Renal pelvis (tissue), 12 donors: ENCODE measurements at places on chromosomes 16 and 17. TPM values are rescaled to one million over a fixed set of nuclear protein-coding genes. Genes with fewer than 3 reads are reported as not detected.

The CD300H gene
- not detected for polyA plus RNA-seq

DNA sequence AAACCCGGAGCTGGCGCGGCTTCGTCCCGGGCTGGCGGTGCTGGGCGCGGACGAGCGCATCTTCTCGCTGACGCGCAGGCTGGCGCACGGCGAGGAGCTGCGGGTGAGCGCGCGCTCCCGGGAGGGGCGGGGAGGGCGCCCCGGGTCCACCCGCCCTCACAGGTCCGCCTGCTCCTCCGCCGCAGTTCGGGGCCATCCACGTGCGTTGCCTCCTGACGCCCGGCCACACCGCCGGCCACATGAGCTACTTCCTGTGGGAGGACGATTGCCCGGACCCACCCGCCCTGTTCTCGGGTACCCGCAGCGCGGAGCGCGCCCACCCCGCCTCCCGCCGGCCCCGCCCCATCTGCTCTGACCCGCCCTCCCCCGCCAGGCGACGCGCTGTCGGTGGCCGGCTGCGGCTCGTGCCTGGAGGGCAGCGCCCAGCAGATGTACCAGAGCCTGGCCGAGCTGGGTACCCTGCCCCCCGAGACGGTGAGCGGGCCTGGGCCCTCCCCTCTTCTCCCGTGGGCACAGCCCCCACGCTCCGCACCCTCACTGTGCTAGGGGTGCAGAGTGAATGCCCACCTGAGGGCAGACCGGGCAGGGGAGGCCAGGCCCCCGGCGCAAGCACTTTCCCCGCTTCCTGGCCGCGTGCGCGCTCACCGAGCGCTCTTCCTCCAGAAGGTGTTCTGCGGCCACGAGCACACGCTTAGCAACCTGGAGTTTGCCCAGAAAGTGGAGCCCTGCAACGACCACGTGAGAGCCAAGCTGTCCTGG, 1.4 kb downstream of the HAGHL start:
- no peak for DNase-seq

The SGCA gene
- polyA plus RNA-seq = 1.7 TPM

GRCh38 chr17:63279498-63280230, 166.4 kb downstream of the CYB561 start:
- DNase-seq = no peak

DNA sequence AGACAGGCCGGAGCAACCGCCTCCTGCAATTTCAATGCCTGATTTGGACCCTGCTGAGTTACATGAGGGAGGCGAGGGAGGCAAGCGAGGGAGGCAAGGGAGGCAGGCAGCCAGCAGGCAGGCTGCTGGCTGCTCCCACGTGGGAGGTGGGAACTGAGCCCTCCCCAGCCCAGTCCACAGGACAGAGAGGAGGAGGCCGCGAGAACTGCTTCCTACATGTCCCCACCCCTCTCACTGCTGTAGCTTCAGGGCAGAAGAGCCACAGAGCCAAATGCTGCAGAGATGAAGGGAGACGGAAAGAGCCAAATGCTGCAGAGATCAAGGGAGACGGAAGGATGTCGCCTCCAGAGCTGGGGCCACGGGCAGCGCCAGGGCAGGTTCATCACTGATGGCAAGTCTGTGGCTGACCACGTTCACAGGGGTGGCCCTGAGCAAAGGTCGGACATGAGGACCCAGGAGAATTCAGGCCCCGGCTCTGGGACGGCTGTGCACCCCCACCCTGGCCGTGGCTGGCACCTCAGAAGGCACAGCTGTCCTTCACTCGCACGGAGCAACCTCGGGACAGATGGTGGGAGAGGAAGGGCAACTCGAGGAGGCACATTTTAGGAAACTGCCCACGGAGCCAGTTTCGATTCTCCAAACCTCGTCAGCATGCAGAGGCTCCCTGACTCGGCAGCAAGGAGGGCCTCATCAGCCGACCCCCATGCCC, 21.5 kb downstream of the RPH3AL start:
- DNase-seq = no peak

- DNase-seq = no peak
Observed at GRCh38 chr17:83067718-83068261, 11.6 kb upstream of the METRNL start.

The KRT9 gene
- not detected for polyA plus RNA-seq

The TSPAN10 gene
- polyA plus RNA-seq = 7.0 TPM

The PRSS36 gene
- 1.7 TPM for polyA plus RNA-seq

The PTX4 gene
- not detected for polyA plus RNA-seq

DNA sequence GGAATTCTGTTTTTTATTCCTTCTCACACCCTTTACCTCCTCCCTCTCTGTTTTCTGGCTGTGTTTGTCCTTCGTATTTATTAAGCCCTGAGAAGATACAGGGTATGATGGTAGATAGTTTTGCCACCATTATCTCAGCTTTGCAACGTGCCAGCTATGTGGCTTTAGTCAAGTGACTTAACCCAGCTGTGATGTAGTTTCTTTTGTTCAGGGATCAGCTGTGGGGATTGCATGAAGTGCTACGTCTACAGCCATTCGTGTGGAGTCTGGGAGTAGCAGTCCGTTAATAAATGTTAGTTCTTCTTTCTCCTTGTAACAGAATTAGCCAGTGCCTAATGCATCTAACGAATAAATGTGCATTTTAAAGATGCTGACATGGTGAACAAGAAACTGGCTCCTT, 128.4 kb downstream of the HAPSTR1 start:
- no peak for DNase-seq

GRCh38 chr16:12345349-12345748, 368.8 kb downstream of the SNX29 start:
- DNase-seq = no peak

DNA sequence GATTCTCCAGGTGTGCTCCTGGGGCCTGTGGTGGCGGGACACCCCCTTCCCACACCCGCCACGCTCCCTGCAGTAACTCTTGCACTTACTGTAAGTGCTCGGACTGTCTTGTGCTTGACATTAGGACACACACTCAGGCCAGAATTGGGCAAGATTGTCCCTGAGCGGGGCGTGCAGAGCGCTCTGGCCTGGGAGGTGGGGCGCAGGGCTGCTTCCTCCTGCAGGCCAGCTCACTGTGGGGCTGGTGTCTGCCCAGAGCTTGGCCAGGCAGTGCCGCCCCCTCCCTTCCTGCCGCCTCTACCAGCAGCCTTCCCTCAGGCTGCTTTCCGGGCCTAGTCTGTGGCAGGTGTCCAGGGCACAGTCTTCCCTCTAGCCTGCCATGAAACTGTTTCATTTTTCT, 6.1 kb upstream of the ATP6V0C start:
- no peak for DNase-seq

The ABCA3 gene
- polyA plus RNA-seq = 6.6 TPM
